ENCODE measurements at places on chromosomes 2 and 18.

DNA sequence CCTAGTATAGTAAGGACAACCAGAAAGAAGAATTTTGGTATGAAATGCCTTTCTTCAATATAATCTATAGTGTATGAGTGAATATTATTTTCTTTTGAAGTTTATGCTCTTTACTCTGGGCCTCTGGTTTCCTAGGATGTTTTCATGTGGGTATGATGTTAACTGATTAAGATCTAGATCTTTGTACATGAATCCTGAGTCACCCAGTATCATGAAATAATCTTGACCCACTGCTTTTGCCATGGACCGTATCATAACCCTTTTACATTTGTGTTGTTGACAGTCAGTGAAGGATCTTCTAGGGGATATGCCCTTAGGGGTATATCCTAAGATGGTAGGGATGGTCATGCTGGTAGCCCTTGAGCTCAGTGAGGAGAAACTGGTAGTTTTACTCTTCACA lies 100.3 kb downstream of the RAB3GAP1 start:
- DNase-seq, result no peak

DNA sequence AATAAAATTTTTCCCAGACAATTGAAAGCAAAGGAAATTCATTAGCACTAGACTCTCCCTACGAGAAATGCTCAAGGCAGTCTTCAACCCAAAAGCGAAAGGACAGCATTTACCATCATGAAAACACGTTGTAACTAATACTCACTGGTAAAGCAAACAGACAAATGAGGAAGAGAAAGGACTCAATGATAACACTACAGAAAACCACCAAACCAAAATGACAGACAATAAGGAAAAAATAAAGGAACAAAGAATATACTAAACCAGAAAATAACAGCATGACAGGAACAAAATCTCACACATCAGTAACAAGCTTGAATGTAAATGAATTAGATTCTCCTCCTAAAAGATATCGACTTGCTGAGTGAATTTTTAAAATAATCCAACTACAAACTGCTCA lies 190.7 kb downstream of the NOL4 start:
- no peak for DNase-seq

GRCh38 chr2:94996305-94997100 lies 29.0 kb upstream of the MAL start:
- DNase-seq, result no peak

DNA sequence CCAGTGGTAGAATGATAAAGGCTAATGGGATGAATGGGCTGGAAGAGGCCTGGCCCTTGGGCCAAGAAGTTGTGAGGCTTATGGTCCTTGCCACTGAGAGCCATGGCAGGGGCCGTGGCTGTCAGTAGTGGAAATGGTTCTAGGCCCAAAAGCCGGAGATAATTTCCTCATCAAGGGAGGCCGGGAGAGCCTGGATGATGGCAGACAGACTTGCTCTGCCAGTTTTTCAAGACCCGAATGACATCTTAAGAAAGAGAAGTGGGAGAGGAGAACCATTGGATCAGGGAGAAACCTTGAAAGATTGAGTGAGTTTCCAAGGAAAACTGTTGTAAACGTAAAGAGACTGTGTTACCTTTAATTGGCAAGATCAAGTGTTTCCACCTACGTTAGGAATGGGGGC lies 46.3 kb upstream of the VPS54 start:
- no peak for DNase-seq

- DNase-seq, result peak; percentile 17
These were observed 73.5 kb upstream of the SERTAD2 start for GRCh38 chr2:64727013-64727767.

DNA sequence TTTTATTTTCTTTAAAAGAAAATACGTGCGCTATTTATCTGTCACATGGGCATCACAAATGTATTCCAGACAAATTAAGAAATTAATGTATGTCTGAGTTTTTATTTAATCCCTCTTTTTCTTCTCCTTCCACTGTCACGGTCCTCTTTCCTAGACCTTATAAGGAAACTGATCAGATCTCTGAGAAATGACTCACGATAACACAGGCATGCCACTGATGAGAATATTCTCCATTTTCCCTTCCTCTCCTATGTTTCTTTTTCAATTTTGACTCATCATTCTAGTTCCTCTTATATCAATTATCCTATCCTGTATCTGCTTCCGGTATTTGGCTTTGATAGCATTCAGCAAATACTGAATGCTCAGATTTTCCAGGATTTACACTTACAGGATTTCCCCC lies 121.8 kb downstream of the DSC3 start:
- no peak for DNase-seq
